ENCODE measurements at places on chromosomes 7 and 10.

DNA sequence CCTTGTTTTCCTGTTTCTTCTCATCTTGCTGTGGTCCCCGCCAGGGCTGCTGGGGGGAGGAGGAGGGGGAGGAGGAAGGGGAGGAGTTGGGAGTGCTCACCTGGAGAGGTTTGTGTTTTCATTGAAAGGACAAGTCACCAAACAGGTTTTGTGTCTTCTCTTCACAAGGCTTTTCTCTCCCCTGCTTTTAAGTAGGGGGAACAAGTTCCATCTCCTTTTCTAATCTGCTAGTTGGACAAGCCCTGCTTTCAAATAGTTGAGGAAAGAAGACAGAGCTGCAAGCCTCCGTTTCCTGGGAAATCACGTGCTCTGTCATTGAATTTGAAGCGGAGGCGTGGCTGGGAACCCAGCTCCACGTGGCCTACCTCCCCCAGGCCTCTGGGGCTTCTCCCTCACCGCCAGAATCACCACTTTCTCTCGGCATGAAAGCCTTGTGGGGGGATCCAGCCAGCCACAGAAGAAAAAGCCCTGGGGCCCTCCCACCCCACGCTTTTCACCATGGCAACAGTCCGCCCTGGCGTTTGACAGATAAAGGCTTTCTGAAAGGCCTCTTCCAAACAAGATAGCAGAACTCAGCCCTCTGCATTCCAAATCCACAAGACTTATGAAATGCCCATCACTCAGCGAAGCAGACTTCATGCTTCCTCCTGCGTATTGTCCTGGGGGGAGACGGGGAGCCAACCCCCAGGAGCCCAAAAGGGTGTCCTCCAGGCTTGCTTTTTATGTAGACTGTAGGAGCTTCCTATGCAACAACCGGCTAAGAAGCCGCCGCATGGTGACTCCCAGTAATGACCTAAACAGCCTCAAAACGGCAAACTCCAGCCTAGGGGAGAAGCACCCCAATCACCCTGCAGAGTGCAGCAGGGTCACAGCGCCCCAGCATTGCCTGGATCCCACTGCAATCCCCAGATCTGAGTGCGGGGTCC, 51.7 kb downstream of the PROSER2 start:
- no peak for DNase-seq

GRCh38 chr10:92010047-92010735, 86.6 kb downstream of the BTAF1 start:
- DNase-seq = no peak

DNA sequence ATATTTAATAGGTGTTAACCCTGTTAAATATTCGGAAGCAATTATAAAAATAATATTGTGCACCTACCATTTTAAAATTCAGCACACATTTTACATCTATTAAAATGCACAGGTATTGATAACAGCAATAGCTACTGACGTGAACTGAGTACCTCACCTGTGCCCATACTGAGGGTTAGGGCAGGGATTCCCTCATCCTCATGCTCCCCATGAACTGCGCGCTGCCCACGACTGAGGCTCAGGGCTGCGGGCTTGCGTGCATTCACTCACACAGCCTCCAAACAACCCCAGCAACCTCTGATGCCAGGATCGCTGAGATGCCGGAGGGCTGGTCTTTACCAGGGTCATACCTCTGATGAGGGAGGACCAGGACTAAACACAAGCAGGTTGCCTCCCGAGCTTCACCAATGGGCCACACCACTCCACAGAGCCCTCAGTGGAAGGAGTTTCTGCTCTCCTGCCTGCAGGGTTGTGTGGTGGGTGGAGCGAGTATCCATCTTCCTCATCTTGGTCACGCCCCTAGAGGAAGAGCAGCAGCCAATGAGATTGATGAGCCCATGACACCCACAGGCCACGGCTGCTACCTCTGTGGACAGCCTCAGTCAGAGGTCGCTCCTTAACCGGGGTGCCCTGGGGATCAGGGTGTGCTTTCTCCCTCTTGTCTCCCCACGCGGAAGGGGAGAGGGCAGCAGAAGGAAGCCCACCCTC, 478.3 kb downstream of the TNS3 start:
- no peak for DNase-seq

- no peak for DNase-seq
Measured at GRCh38 chr10:5624701-5625100, 41.7 kb downstream of the ASB13 start.

DNA sequence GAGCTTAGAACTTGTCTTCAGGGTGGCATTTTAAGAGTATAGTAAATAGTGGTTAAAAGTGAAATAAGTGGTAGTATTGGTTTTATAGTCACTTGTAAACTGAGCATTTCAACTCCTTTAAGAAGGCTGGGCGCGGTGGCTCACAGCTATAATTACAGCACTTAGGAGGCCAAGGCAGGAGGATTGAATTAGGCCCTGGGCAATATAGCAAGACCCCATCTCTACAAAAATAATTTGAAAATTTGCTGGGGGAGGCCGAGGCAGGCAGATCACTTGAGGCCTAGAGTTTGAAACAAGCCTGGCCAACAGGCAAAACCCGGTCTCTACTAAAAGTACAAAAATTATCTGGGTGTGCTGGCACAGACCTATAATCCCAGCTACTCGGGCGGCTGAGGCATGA, 64.4 kb upstream of the BAMBI start:
- no peak for DNase-seq

DNA sequence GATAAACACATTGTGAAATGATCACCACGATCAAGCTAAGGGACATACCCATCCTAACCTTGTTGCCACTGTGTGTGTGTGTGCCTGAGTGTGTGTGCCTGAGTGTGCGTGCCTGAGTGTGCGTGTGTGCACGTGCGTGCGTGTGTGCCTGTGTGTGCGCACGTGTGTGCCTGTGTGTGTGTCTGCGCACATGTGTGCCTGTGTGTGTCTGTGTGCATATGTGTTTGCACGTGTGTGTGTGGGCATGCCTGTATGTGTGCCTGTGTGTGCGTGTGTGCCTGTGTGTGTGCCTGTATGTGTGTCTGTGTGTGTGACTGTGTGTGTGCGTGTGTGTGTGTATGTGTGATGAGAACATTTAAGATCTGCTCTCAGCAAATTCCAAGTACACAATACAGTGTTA, 244.1 kb upstream of the DPP6 start:
- no peak for DNase-seq

- no peak for DNase-seq
Measured at GRCh38 chr7:133051066-133051465, 30.8 kb downstream of the CHCHD3 start.

DNA sequence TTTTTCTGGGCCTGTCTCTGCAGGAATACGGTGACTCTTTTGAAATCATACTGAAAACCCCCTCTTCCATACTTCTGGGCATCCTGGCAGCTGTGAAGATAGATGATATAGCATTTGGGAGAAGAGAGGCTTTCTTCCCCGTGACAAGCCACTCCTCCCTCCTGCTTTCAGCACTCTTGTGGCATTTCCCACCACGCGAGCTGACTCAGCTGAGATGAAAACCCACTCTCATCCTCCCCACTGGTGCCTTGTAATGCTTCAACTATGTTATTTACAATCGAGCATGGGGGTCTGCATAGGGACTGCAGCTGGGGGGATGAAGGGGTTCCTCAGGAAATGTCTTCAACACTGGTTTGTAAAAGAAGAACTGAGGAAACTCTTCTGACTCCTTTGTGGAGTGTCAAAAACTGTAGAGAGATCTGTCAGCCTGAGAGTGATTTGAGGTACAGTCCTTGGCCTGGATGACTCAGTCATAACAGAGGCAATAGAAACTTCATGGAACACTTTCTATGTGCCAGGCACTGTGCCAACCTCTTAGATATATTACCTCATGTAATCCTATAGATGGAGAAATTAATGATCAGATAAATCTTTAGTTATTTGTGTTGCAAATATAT, 1.7 kb upstream of the TBATA start:
- no peak for DNase-seq

- no peak for DNase-seq
Measured at GRCh38 chr10:79407811-79408795, 37.3 kb downstream of the ZCCHC24 start.
